Activated CD4-positive, CD25-positive, alpha-beta regulatory T cell (primary cell): ENCODE measurements at places on chromosomes 1 and 21.

DNA sequence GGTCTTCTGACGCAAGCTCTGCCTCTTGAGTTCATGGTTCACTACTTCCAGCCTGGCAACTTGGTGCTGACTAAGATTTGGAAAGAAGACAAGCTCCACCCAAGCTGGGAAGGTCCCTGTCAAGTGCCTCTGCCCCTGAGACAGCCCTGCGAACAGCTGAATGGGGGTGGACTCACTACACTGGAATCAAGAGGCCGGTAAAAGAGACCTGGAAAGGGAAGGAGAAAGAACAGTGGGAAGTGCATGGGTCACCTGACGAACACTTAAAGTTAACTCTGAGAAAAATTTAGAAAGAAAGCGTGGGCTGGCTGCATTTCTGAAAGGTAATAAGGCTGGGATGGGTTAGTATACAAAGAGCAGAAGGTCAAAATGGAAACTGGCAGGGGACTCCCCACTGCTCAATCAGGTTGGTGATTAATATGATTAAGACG, 26.1 kb upstream of the ZNF496 start:
- no peak for DNase-seq

- DNase-seq = no peak
Measured at GRCh38 chr1:214107322-214108096, 119.7 kb downstream of the PROX1 start.

DNA sequence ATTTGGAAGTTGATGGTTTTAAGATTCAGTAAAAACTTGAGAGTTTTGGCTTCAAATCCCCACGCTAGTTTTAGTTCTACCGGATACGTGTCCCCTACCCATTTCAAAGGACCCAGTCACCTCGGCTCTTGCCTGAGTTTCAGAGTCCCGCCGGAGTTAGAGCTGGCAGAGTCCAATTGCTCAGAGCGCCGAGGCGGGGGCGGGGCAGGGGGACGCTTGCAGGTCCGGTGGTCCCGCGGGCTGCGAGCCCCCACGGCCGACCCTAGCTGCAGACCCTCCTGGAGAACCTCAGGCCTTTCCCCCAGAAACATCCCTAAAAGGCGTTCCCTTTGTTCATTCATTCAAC, 765 bp upstream of the VPS45 start:
- DNase-seq = no peak

- no peak for DNase-seq
Measured at GRCh38 chr1:197725044-197725443, 50.2 kb downstream of the DENND1B start.

DNA sequence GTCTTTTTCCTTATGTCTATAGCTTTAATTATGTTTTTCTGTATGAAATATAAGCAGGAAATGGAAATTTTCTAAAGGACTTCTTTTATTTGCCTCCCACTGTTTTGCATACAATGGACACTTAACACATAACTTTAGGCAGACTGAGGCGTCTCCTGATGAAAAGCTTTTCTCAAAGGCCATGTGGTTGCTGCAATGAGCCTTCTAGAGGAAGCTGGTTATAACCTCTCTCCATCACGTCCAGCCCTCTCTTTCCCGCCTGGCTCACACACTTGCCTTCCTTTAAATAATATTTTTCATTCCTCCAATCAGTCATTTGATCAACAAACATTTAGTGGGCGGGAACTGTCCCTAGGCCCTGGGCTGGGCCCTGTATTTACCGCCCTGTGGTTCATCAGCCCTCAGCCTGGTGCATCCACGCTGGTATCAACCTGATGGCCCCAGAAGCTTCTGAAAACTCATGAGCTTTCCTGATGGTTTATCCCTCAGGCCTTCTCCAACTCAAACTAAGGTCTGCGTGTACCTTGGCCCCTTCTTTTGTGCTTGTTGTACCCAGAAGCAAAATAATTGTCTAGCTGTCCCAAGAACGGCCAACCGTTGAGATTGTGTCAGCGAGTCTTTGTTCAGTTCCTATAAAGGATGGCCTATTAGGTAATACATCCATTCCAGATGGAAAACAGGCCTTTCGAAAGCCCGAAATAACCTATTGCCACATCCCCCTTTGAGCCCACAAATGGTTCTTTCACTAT, 75.3 kb upstream of the LYST start:
- DNase-seq = no peak
